Activated CD4-positive, alpha-beta memory T cell treated with anti-CD3 and anti-CD28 coated beads, Interleukin-2, amount 10 ng/mL, durations not matched to agents 7 days and 5 days (primary cell): ENCODE measurements at places on chromosomes 13 and 19. TPM values are rescaled to one million over a fixed set of nuclear protein-coding genes. Genes with fewer than 3 reads are reported as not detected.

DNA sequence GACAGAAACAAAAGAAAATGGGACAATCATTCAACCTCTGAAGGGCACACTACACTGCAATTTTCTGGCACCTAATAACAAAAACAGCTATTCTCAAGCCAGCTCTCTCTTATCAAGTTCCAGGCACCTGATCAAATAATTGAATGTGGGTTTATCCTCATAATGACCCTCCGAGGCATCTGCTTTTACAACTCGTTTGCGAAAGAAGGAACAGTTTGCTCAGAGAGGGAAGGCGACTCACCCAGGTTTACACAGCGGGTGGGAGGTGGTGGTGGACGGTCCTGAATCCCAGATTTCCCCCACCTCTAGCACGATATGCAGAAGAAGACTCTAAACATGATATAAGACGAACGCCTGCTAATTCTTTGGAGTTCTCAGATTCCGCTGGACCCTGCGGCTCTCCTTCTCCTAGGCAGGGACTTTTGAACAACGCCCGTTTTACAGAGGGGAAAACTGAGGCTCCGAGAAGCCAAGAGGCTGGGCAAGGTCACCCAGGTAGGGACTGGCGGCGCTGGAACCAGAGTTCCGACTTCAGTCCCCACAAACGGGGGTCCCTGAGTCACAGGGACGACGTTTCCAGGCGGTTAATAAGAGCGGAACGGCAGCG is 641 bp downstream of the SGTA start:
- DNase-seq = no peak

- DNase-seq = no peak
Observed at GRCh38 chr13:55439450-55439849, 1701.3 kb upstream of the PRR20A start.

DNA sequence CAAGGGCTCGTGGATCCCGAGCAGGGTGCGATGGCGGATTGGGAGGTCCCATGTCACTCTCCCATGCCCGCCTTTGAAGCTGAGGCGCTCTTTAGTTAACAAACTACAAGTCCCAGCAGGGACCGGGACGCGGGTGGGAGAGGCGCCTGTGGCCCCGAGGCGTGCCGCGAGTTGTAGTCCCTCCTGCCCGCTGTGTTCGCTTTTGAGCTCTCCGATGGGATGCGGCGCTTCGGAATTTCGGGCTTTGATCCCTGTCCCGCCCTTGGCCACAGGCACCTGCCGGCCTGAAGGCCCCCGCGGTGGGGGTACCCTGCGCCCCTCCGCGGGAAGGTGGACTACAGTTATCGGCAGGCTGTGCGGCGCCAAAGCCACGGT is 11.0 kb downstream of the CYTH2 start:
- DNase-seq = no peak

GRCh38 chr19:52028780-52029123 is 573 bp upstream of the ZNF614 start:
- DNase-seq = no peak

The TMEM150B gene
- total RNA-seq = 2.0 TPM

GRCh38 chr13:24443366-24443765 is 69.2 kb downstream of the PARP4 start:
- no peak for DNase-seq

- DNase-seq = no peak
Observed at GRCh38 chr13:114070098-114070799, 62.2 kb downstream of the RASA3 start.

GRCh38 chr19:1076951-1077350 is 10.0 kb downstream of the ARHGAP45 start:
- DNase-seq = peak; percentile 96

- no peak for DNase-seq
Observed at GRCh38 chr13:23268441-23268840, 87.7 kb downstream of the SGCG start.

GRCh38 chr19:8682931-8683330 is 15.7 kb downstream of the ACTL9 start:
- DNase-seq = no peak

DNA sequence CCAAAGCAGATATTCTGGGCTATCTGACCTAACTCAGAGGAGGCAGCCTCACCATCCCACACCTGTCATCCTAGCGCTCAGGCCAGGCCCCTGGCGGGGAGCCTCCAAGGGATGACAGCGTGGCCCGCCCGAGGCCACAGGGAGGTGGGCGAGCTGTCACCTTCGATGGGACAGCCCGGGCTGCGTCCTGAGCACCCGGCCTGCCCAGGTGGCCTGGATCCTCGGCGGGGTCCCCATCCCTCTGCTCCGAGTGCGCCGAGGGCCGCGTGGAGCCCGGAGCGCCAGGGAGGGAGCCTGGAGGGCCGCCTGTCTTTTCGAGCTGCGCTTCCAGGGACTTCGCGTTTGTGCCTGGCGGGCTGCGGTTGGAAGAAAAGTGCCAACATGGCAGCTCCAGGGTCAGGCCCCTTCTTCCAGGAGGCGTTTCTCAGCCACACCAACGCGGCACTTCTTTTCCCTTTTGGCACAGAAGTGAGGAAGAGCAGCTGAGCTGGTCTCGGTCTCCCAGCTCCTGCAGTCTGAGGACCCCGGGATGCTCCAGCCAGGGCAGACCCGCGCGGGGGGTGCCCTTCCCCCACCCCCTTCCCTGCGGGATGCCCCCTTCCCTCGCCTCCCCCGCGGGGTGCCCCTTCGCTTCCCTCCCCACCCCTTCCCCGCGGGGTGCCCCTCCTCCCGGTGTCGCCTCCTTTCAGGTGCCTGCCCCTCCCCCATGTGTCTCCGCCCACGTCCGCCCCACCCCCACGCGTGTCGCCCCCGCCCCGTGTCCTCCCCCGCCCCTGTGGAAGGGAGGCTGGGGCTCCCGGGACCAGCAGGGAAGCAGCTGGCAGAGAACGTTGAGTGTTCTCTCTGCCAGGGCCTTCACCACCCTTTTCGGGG is 42.3 kb downstream of the GJA3 start:
- DNase-seq = peak; percentile 44

The MAU2 gene
- 68.8 TPM for total RNA-seq

The TMEM143 gene
- 18.2 TPM for total RNA-seq

The YIPF2 gene
- 26.0 TPM for total RNA-seq

- DNase-seq = no peak
Observed at GRCh38 chr19:55437410-55437809, 5.7 kb downstream of the SHISA7 start.

DNA sequence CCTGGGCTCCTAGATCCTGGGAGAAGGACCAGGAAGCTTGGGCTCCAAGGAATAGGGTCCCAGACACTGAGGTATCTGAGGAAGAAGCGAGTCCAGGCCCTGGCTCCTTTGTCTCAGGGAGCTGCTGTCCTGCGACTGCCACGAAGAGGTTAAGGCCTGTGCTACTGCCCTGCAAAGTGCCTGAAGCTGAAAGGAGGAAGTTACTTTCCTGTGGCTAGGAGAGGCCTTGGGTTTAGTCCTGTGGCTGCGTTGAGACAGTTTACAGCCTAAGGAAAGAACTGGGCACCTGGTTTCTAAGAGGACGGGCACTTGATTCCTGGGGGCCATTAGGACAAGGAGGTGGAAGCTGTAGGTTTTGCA is 2.8 kb downstream of the MYADM start:
- DNase-seq = no peak

DNA sequence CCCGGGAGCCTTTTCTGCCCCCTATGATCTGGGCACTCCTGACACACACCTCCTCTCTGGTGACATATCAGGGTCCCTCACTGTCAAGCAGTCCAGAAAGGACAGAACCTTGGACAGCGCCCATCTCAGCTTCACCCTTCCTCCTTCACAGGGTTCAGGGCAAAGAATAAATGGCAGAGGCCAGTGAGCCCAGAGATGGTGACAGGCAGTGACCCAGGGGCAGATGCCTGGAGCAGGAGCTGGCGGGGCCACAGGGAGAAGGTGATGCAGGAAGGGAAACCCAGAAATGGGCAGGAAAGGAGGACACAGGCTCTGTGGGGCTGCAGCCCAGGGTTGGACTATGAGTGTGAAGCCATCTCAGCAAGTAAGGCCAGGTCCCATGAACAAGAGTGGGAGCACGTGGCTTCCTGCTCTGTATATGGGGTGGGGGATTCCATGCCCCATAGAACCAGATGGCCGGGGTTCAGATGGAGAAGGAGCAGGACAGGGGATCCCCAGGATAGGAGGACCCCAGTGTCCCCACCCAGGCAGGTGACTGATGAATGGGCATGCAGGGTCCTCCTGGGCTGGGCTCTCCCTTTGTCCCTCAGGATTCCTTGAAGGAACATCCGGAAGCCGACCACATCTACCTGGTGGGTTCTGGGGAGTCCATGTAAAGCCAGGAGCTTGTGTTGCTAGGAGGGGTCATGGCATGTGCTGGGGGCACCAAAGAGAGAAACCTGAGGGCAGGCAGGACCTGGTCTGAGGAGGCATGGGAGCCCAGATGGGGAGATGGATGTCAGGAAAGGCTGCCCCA is 8.5 kb upstream of the CEACAM7 start:
- no peak for DNase-seq

The ZNF112 gene
- not detected for total RNA-seq

DNA sequence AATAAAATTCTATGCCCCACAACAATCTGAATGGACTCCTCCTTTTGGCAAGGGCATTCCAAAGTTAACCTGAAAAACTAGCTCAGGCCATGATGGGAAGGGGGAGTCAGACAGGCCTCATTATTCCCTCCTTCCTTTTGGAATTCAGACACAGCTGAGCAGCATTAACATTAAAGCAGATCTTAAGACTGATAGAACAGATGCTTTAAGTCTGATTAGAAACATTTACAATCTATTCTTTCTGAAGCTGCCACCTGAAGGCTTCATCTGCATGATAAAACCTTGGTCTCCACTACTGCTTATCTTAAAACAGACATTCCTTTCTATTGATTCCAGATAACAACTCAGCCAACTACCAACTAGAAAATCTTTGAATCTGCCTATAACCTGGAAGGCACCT is 98.9 kb downstream of the UGGT2 start:
- DNase-seq = no peak

The TPP2 gene
- total RNA-seq = 96.8 TPM

- no peak for DNase-seq
Observed at GRCh38 chr19:13622766-13623715, 116.8 kb upstream of the CACNA1A start.

The ZNF85 gene
- total RNA-seq = 16.4 TPM

DNA sequence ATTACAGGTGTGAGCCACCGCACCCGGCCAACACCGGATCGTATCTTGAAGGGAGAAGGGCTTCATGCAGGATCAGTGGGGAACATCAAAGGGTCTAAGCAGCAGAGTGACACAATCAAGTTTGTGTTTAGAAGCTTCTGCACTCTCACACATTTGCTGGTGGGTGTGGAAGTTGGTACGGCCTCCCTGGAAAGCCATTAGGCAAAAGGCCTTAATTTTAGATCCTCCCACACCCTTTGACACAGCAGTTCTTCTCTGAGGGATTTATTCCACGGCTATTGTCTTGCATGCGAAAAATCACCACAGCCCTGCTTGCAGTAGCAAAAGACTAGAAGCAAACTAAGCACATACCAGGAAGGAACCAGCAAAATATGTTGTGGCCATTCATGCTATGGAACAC is 18.3 kb upstream of the SLC1A5 start:
- no peak for DNase-seq

The ARRDC5 gene
- total RNA-seq = 1.0 TPM

DNA sequence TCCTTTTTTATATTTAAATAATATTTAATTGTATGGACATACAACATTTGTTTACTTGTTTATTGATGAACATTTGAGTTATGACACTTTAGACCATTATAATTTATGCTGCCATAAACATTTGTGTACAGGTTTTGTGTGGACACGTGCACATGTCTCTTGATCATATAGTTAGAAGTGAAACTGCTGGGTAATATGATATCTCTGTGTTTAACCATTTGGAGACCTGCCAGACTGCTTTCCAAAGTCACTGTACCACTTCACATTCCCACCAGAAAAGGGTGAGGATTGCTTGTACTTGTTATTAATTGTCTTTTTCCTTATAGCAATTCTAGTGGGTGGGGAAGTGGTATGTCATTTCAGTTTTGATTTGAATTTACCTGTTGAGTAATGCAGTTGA is 145.6 kb upstream of the KLHL1 start:
- no peak for DNase-seq

GRCh38 chr13:40197049-40197448 is 469.4 kb downstream of the FOXO1 start:
- no peak for DNase-seq

DNA sequence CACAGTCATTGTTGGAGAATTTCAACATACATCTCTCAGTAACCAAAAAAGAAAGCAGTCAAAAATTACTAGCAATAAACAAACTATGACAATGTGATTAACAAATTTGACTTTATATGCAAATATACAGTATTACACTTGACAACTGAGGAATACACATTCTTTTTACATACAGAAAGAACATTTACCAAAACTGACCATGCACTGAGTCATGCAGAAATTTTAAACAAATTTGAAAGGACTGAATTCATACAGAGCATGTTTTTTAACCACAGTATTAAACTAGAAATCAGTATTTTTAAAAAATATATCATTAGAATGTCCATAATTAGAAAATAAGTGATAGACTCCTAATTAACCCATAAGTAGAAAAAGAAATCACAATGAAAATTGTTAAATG is 420.1 kb downstream of the TBC1D4 start:
- DNase-seq = no peak

The HCST gene
- total RNA-seq = 204 TPM

The ZNF345 gene
- 6.0 TPM for total RNA-seq

The ZNF610 gene
- 1.4 TPM for total RNA-seq

The RGS9BP gene
- 0.43 TPM for total RNA-seq

DNA sequence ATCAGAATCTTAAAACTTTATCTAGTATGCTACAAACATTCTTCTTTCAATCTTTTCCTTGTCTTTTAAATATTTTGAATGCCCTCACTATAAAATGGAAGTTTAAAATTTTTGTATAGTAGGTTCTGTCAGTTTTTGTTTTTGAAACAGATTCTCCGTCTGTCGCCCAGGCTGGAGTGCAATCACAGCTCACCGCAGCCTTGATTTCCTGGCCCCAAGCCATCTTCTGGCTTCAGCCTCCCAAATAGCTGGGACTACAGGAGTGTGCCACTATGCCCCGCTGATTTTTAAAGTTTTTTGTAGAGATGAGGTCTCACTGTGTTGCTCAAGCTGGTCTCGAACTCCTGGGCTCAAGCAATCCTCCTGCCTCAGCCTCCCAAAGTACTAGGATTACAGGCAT is 20.7 kb downstream of the PHF11 start:
- no peak for DNase-seq

The ADGRE1 gene
- total RNA-seq = 1.8 TPM
